Nephron progenitor cell (in vitro differentiated cells): ENCODE measurements at places on chromosomes 3 and 15.

GRCh38 chr3:31885235-31885634 is 95.8 kb downstream of the OSBPL10 start:
- DNase-seq: no peak

- no peak for DNase-seq
Measured at GRCh38 chr3:154783521-154783931, 296.6 kb upstream of the MME start.

DNA sequence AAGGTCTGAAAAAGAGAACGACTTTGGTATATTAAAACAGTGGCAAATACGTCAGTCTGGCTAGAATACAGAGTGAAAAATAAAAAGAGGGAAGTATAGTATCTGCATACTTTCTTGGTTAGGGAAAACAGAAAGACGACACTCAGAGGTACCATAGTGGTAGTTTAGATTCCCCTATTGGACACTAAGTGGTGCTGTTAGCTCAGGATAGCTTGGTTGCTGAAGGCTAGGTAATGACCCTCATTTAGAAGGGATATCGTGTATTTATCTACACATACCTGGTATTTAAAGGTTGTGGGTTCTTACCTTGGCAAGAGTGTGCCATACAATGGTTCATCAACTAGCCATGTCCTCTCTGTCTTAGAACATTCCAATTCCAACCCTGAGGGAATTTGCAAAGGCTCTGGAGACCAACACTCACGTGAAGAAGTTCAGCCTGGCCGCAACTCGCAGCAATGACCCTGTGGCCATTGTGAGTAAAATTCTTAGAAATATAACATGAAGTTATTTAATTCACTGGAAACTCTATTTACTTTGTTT is 31.0 kb downstream of the TMOD2 start:
- no peak for DNase-seq

- no peak for DNase-seq
Measured at GRCh38 chr3:142861926-142862325, 27.0 kb downstream of the PCOLCE2 start.

GRCh38 chr3:186670155-186670554 is 4.3 kb downstream of the HRG start:
- no peak for DNase-seq
